ENCODE measurements at places on chromosomes 4 and X. TPM values are rescaled to one million over a fixed set of nuclear protein-coding genes. Genes with fewer than 3 reads are reported as not detected.

Gene CXCL3
- total RNA-seq = 0.28 TPM

Gene MSX1
- total RNA-seq = 0.36 TPM

Gene CETN2
- 32.4 TPM for total RNA-seq

Gene FOXR2
- not detected for total RNA-seq

Gene CABS1
- total RNA-seq = not detected

Gene SPANXB1
- total RNA-seq = not detected

Gene RPA4
- 0.64 TPM for total RNA-seq

DNA sequence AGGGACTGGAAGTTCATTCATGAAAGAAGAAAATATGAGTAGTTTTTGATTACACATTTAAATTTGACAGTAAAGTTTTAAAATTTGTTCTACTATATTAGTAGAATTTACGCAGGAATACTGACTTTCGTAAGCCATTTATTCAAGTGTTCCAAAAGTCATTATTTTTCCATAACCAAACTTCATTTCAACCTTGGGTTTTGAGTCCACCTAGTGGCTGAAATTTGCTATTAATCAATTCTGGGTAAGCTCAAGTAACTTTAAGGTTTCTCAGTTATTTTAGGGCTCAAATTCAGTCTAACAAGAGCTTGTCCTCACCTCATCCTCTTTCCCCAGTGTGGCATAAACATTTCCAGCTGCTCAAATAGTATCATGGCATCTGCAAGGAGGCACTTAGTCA, 175.4 kb downstream of the SH3BGRL start:
- no peak for ATAC-seq

DNA sequence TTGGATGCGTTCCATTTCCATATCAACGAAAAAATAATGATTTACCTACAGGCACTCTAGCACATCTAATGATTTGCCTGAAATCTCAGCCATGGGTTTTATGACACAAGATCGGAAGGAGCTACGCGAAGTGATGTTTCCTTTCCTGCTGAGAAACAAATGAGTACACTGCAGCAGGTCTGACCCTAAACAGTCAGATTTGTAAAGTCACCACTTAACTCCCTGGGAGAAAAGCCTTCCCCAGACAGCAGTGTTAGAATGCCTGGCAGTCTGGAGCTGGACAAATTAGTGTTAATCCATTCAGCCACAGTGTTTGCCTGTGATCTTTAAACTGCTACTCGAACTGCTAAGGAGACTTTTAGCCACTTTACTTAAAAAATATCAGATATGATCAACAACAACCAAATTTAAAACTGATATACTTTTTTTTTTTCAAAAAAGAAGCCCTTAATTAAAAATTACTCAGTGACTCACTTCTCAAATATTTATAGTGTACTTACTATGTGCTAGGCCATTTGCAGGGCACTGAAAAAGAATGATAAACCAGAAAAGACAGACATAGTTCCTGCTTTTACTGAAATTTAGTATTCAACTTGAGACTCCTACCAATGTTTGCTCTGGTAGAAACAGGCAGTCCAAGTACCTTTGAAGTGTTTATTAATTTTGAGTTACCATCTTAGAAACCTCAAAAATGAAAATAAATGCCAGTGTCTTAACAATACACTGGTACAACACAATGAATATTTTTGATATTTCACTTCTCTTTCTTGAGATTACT, 104.5 kb downstream of the SHISA3 start:
- no peak for ATAC-seq

GRCh38 chr4:54676658-54677057, 18.9 kb downstream of the KIT start:
- ATAC-seq = no peak

- ATAC-seq = no peak
Observed at GRCh38 chr4:48575964-48576363, 85.9 kb downstream of the ZAR1 start.

- ATAC-seq = no peak
Observed at GRCh38 chr4:73006286-73006990, 63.1 kb downstream of the COX18 start.

DNA sequence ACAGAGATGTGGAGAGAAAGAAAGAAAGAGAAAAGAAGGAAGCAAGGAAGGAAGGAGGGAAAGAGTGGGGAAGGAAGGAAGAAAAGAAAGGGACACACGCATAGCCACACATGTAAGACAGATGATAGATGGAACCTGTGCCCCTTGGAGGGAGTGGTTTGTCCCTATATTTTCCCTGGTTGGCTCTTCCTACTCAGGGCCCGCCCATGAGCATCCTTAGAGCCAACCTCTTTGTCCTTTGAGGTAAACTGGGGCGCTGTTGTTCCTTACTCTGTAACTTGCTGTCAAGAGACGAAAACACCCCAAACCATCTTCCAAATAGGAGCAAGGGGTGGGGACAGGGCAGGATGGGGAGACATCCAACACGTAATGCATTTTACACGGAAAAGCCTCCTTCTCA, 220.9 kb downstream of the MAML3 start:
- no peak for ATAC-seq

DNA sequence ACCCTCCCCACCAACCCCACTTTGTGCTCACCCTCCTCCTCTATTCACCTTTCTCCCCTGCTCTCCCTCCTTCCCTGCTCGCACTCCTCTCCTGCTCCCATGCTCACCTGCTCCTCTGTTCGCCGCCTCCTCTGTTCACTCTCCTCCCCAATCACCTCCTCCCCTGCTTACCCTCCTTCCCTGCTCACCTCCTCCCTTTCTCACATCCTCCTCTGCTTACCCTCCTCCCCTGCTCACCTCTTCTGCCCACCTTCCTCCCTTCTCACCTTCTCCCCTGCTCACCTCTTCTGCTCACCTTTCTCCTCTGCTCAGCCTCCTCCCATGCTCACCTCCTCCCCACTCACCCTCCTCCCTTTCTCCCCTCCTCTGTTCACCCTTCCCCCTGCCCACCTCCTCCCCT, 357.2 kb downstream of the UNC5C start:
- ATAC-seq = no peak

DNA sequence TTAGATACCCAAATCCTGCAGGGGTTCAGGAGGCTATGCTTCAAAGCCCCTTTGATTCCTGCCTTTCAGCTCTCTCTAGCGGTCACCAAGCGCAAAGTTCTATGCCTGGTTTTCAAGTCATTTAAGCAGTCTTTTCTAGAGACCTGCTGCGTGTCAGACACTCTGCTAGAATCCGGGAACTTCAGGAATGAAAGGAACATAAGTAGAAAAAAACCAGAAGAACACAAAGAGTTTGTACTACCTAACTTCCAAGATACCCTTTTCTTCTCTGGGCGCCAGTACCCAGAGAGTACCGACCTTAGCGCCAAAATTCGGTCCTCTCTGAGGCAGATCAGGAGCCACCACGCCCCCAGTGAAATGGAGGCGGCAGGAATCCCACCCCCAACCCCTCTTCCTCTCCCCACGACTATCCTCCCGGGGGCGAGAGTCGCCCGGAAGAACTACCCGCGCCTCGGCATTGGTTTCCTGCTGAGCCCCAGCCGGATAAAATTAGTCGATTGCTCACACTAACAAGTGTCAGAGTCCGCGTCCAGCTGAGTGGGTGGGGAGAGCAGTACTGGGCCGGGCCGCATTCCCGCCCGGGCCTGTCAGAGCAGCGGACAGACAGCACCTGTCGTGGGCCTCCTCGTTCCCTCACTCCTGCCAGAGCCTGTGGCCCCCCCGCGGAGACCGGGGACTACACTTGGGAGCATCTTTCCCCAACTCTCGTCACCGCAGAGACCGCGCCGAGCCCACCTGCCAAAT, 78.8 kb downstream of the RLIM start:
- ATAC-seq = peak; percentile 84

- no peak for ATAC-seq
Observed at GRCh38 chrX:20637351-20637750, 370.6 kb upstream of the RPS6KA3 start.

DNA sequence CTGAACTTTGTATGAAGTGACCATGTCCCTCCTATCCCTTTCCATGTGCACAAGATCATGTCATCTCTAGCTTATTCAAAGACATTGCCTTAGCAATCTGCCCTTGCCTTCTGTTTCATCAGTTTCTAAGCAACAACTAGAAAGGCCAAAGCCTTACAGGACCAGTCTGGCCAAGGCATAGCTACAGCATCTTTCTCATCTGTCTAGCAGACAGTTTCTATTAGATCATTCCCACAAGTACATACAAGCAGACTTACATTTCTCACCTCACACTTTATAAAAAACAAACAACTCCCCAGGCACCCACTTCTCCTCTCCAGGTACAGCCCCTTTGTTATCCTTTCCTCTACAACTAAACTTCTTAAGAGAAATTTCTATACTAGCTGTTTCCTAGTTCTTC, 188.7 kb upstream of the AADAT start:
- ATAC-seq = no peak

DNA sequence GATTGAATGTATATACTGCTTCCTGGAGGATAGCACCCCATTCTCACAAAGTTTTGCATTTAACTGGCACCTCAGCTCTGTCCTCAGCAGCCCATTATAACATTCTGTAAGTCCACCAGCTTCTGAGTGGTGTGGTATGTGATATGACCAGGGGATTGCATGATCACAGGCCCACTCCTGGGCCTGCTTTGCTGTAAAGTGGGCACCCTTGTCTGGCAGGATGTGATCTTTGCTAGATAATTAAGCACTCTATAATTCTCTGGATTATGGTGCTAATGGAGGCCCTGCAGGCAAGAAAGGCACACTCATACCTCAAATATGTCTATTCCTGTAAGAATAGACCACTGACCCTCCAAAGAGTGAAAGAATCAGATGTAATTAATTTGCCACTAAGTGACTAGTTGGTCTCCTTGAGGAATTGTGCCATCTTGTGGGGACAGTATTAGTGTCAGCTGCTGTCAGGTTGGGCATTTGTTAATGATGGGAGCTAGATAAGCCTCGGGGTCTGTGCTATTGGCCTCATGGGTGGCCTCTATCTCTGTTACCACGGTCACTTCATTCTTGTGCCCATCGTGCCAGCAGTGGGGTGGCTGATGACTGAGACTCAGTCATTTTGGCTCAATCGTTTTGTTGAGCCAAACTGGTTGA, 2.2 kb upstream of the CFI start:
- peak; percentile 71 for ATAC-seq

- no peak for ATAC-seq
Observed at GRCh38 chr4:23822181-23822580, 67.7 kb downstream of the PPARGC1A start.

- no peak for ATAC-seq
Observed at GRCh38 chr4:84235126-84235944, 263.8 kb downstream of the NKX6-1 start.

- no peak for ATAC-seq
Observed at GRCh38 chr4:67746797-67747495, 7.2 kb downstream of the GNRHR start.

DNA sequence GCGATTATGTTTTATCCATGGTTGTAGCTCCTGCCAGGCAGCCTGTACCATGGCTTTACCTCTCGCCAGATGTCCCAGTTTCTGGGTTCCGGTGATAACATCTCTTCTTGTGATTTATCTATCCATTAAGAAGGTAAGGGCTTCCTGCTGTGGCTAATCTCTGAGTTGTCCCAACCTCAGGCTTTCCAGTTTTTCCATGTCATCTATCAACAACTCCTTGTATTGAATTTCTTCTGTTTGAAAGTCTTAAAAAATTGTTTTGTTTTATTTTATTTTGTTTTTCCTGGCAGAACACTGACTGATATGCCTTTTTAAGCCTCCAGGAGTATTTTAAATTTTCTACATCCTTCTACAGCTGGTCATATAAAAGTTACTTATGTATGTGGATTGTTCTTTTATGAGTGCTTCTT, 241.9 kb downstream of the ANTXR2 start:
- no peak for ATAC-seq

DNA sequence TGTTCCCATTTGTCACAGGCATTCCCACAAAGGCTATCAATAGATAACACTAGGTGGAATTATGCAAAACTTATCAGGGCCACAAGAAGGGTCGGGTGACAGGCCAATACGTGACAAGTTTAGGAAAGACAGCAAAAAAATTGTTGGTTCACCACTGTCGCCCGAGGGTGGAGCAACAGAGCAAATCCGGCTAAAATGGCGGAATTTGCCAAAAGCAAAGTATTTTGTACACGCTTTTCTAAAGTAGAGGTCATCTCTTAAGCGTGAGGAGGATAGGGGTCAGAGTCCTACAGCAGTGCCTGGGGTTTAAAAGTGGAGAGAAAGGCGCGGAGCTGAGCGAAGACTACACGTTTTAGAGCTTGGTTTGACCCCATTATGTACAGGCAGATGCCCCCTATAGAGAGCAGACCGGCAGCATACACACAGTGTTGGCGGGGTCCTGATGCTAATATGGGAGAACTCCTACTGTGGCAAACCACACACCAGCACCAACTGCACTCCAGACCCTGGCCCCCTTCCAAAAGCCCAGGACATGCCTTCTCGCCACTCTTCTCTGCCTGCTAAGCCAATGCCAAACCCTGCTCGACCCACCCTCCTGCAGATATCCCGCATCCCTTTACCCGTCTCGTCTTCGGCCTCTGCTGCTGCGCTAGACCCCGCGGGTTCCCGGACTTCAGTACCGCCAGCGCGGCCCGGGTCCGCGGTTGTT, 733 bp downstream of the CCNA2 start:
- ATAC-seq = peak; percentile 25

GRCh38 chr4:153418558-153418957, 47.6 kb upstream of the TMEM131L start:
- ATAC-seq = no peak

- ATAC-seq = no peak
Observed at GRCh38 chr4:84298023-84298718, 200.9 kb downstream of the NKX6-1 start.

DNA sequence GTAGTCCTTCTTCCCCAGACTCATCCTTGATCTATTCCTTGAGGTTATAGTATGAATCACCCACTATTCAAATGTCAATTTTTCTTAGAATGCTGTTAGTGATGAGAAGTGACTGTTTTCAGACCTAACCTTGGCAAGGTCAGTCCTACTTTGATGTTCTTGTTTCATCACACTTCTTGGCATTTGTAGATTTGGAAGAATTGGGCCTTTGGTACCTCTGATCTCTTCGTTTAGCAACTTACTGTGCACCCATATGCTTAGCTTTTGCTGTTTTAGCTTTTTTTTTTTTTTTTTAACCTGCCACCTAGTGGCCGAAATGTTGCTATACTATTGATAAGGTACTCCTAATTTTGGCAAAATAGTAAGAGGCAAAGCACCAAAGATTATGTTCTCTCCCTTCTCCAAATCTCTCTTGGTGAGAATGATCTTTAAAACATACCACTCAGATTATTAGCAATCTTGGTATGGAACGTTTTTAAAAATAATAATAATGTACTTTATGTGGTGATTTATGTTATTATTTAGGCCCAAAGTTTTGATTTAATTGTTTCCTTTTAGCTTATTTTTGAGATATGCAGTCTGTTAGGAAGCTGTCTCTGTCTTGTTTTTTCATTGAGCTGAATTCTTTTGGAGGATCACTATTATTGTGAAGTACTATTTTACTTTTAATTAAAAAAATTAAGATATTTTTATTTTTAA, 16.6 kb downstream of the DCK start:
- ATAC-seq = peak; percentile 46

DNA sequence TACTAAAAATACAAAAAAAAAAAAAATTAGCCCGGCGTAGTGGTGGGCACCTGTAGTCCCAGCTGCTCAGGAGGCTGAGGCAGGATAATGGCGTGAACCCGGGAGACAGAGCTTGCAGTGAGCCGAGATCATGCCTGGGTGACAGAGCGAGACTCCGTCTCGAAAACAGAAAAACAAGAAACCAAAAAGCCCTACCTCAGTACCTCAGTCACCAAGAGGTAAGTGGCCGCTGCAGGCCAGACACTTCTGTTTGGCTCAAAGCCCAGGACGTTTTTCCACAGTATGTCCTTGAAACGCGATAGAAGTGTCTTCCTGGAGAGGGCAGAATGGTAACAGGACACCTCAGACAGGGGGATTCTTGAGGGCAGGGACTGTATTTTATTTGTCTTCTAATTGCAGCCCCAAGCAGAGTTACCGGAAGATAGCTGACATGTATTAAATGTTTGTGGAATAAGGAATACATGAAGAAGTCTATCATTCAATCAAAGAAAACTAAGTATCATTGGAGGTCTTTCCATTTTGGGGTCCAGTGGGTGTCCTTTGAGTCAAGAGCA, 63.6 kb downstream of the CLNK start:
- ATAC-seq = no peak

Measured in esophagus mucosa (tissue), 1 donor.